ENCODE measurements at places on chromosomes 12 and 14.

DNA sequence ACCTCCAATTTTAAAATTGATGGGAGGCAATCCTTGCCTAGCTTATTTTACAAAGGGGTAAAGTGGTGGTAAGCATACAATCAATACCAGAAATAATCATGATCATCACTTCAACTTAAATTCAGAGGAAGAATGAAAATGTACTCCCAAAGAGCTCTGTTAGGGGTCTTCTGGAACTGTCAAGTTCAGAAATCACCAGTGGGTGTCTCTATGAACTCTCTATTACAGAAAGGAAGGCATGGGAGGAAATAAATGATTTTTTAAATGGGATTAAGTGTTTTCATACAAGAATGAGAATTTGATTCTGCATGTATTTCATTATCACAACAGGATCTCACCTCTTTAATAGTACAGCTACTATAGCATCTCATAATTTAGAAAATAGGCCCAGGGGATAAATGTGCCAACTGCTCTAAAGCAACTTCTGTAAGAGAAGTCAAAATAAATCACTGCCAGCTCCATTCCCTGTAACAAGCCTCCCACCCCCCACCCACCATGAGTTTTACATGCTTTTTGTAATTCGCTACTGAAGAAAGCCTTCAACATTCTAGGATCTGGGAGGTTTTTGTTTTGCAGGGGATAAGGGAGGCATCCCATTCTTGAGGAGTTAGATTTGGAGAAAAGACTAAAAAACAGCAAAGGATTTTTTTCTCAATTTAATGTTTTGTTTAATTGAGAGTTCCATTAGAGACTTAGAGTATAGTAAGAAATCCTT lies 9.7 kb downstream of the DCP1B start:
- no peak for DNase-seq

DNA sequence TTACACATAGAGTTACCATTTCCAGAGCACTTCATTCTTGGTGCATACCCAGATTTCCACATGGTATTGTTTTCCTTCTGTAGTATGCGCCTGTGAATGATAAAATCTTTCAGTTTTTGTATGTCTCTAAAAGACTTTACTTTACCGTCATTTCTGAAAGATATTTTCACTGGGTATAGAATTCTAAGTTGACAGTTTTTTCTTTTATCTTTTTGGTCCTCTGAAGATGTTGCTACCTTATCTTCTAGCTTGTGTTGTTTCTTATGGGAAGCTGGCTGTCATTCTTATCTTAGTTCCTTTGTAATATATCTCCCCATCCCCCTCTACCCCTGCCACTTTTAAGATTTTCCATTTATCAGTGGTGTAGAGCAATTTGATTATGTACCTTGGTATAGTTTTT lies 36.7 kb downstream of the PRMT8 start:
- DNase-seq = no peak

GRCh38 chr12:94678849-94679248 lies 28.5 kb upstream of the TMCC3 start:
- DNase-seq = no peak

GRCh38 chr12:41277100-41277945 lies 89.2 kb downstream of the PDZRN4 start:
- DNase-seq = no peak

- DNase-seq = no peak
These were observed 142.7 kb downstream of the TMEM117 start for GRCh38 chr12:43978556-43978955.

- no peak for DNase-seq
These were observed 1927.9 kb upstream of the SEL1L start for GRCh38 chr14:83461521-83461920.

GRCh38 chr12:29574500-29574899 lies 77.0 kb upstream of the OVCH1 start:
- no peak for DNase-seq

- DNase-seq = no peak
These were observed 4.6 kb upstream of the ANKRD33 start for GRCh38 chr12:51883295-51883694.

DNA sequence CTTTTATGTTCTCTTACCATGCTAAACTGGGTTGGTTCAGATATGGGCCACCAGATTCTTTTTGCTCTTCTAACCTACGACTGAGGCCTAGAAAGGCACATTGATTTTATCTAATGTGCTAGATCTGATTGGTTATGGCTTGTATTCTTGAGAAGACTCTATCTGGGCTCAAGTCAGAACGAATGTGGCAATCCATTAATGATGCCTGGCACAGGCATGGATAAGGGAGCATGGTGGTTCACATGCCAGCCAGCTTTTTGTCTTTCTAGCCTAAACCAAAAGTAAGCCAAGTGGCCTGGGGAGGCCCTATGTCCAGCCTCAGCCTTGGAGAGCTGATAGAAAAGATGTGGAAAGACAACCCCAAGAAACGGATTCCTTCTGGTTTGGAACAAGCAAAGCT lies 82.7 kb downstream of the KNTC1 start:
- no peak for DNase-seq

All from stimulated activated CD4-positive, alpha-beta T cell treated with anti-CD3 and anti-CD28 coated beads, Interleukin-2, amount 100 ng/mL, for 24 hours (primary cell).